Nephron progenitor cell (in vitro differentiated cells): ENCODE measurements at places on chromosomes 1 and 21.

DNA sequence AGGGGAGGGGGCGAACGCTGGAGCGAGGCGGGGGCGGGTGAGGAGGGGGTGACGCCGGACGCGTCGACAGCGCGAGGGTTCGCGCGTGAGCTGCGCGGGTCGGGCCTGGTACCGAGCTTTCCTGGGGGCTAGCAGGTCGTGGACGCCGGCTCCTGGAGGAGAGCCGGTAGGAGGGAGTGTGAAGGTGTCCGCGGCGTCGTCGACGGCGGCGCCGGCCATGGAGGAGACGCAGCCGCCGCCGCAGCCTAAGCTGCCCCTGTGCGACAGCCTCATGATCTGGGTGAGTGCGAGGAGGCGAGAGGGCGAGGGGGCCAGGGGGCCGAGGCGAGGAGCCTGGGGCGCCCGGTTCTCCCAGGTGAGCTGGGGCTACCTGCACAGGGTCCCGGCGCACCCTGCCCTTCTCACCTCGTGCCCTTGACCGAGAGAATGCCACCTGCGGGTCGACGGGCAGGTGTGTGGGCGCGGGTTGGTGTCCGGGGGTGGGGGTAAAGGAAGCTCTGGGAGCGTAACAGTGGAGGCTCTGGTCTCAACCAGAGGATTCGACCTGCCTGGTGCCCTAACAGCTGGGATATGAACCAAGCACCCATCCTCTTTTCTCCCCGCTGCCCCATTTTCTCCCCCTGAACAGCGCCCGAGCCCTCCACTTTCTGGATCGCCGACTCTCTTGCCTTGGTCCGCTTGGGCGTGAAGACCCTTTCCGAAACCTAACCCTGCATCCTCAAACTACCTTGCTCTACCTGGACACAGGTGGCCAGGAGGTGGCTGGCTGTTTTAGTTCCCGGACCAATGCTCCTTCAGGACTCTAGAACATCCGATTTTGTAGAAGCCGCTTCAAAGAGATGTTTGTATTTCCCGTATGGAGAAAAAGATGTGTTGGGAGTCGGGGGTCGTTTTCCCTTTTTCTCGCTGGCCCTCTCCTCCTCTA, at the start of gene HOOK1:
Gene HOOK1 (plus strand): TSS at position 49 of the 925 bp plus-strand sequence. CDS start 169 bp downstream, at position 218.
- H3K4me1 ChIP-seq = no peaks in the 10 kb centered on the region
- DNase-seq = no peak
- peaks cover 17% of the 10 kb centered on the region for H3K27me3 ChIP-seq
- H3K27ac ChIP-seq = no peak within 1 kb of the TSS
- peak within 1 kb of the TSS; percentile 71 for H3K4me3 ChIP-seq

DNA sequence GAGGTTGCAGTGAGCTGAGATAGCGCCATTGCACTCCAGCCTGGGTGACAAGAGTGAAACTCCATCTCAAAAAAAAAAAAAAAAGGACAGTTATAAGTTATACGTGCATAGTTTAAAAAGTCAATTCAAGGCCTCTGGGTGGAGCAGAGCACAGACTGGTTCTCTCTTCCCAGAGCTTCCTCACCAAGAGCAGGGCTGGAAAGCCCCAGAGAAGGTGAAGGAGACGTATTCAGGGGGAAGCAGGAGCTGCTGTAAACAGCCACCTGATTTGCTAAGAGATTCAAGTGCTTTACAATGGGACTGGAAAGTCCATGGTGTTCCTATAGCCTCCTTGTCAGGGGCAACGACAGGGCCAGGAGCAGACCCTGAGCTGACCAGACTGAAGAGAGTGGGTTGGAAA, 85.0 kb upstream of the LYST start:
- peaks cover 5% of the 10 kb centered on the region for H3K27me3 ChIP-seq
- no peak overlapping the region for H3K27ac ChIP-seq
- peaks cover 13% of the 10 kb centered on the region for H3K4me1 ChIP-seq
- no peaks in the 10 kb centered on the region for H3K36me3 ChIP-seq
- no peak for DNase-seq
- no peak overlapping the region for H3K4me3 ChIP-seq

DNA sequence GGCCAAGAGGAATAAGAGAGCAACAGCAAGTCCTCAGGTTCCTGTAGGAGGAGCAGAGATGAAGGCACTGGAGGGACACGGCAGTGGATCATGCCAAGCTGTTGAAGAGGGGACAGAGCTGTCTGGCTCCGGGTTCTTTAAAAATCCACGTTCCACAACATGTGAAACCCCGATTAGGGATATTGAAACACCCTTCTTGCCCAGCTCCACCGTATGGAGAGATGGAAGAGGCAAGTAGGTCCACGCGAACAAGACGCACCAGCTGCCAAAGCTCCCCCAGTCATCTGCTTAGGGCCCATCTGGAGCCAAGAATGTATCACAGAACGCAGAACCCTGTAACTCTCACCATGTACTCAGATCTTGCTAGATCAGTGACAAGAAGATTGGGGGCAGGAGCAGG, 3.9 kb downstream of the C1orf198 start:
- H3K27ac ChIP-seq = no peak overlapping the region
- H3K4me1 ChIP-seq = peaks cover 58% of the 10 kb centered on the region
- H3K27me3 ChIP-seq = peaks cover 15% of the 10 kb centered on the region
- H3K4me3 ChIP-seq = no peak overlapping the region
- peaks cover 41% of the 10 kb centered on the region for H3K36me3 ChIP-seq

DNA sequence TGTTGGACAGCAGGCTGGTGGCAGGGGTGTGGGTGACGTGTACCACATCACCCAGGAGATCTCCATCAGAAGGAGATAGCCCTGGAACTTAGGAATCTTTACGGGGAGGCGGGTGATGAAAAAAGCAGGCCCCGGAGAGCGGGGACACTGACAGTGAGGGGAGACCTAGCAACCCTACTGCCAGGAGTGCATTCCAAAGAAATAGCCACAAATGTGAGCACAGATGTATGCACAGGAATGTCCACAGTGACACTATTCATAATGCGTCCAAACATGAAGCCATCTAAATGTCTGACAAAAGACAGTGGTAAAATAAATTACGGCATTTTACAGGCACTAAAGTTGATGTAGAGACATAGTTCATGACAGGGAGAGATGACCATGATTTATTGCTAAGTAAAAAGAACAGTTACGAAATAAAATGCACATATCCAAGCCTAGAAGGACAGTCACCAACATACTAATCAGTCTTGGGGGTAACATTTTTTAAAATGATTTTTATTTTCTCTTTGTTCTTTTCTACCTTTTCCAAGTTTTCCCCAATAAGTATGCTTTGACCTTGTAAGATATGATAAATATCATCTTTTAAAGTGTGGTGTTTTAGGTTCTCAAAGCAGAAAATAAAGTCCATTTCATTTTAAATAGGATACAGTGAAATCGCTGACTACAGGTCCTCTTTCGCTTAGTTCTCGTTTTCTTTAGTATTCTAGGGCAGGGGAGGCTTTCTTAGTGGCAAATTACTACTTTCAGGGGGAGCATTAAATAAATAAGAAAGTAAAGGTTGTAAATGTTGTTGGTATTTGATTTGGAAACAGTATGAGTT, 21.3 kb downstream of the CD247 start:
- DNase-seq = no peak
- H3K36me3 ChIP-seq = no peaks in the 10 kb centered on the region
- no peak overlapping the region for H3K4me3 ChIP-seq

GRCh38 chr21:34187935-34188334, 114.6 kb downstream of the MRPS6 start:
- no peak overlapping the region for H3K27ac ChIP-seq
- DNase-seq = no peak
- H3K4me1 ChIP-seq = peaks cover 13% of the 10 kb centered on the region
- H3K27me3 ChIP-seq = peaks cover 6% of the 10 kb centered on the region

- H3K4me1 ChIP-seq = peaks cover 46% of the 10 kb centered on the region
- no peak for DNase-seq
- H3K27ac ChIP-seq = no peak overlapping the region
- peaks cover 2% of the 10 kb centered on the region for H3K27me3 ChIP-seq
These were observed 42.1 kb downstream of the UBE2U start for GRCh38 chr1:64245495-64245894.

- H3K36me3 ChIP-seq = no peaks in the 10 kb centered on the region
- H3K27me3 ChIP-seq = peaks cover 3% of the 10 kb centered on the region
- no peak for DNase-seq
- H3K27ac ChIP-seq = no peak overlapping the region
These were observed 33.3 kb downstream of the ADCY10 start for GRCh38 chr1:167880580-167881021.

DNA sequence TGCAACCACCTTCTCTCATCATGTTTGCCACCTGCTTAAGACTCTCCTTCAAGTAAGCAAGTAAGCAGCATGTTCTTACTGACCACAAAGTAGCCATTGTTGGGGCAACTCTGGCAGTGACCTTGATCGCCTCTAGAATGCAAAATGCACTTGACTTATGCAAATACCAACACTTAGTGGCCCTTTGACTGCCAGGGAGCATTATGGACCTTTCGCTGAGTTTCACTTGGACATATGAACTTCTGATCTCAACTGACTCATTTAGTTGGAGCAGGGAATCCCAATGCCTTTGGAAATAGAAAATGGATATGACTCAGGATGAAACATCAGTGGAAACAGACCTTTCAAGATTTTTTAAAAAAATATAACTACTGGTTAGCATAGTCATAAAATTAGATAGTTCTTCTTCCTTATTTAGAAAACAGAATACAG, 6.1 kb upstream of the PLA2G5 start:
- H3K36me3 ChIP-seq = no peaks in the 10 kb centered on the region
- peaks cover 14% of the 10 kb centered on the region for H3K27me3 ChIP-seq

- H3K27me3 ChIP-seq = no peaks in the 10 kb centered on the region
- peaks cover 16% of the 10 kb centered on the region for H3K4me1 ChIP-seq
- peak; percentile 3 for DNase-seq
These were observed 226.6 kb upstream of the ZRANB2 start for GRCh38 chr1:71307451-71307850.

DNA sequence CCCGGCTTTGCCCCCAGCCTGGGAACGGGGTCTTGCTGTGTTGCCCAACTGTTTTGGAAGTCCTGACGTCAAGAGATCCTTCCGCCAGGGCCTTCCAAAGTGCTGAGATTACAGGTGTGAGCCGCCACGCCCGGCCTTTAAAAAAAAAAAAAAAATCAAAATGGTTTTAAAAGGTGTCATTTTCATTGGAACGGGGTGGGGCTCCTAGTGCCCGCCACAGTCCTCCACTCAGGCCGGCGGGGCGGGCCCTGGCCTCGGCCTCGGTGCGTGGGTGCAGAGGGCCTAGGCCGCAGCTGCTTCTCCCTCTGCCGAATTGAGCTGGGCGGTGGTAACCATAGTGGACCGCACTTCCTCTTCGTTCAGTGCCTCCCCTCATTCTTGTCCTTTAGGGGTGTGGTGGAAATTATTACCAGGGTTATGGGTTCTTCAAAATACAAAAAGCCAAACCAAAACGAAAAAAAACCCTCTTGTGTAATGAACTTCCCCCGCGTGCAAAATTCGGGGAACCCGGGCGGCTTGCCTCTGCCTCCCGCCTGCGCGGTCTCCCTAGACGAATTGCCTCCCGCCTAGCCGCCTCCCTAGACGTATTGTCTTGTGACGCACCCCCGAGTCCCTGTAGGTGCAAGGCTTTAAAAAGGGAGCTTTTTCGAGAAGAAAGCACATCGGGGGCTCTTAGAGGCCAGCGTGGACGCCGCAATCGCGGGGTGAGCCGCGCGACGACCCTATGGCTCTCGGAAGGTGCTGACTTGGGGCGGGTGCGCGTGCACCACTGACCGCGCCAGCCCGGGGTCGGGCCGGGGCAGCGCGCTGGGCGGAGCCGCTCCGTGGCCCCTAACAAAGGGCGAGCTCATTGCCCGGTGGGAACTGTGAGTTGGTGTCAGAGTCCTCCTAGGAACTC, 10.5 kb upstream of the SPEN start:
- H3K4me3 ChIP-seq = peak overlapping the region; percentile 94
- peaks cover 20% of the 10 kb centered on the region for H3K4me1 ChIP-seq
- H3K27me3 ChIP-seq = peaks cover 8% of the 10 kb centered on the region
- H3K36me3 ChIP-seq = peaks cover 16% of the 10 kb centered on the region

DNA sequence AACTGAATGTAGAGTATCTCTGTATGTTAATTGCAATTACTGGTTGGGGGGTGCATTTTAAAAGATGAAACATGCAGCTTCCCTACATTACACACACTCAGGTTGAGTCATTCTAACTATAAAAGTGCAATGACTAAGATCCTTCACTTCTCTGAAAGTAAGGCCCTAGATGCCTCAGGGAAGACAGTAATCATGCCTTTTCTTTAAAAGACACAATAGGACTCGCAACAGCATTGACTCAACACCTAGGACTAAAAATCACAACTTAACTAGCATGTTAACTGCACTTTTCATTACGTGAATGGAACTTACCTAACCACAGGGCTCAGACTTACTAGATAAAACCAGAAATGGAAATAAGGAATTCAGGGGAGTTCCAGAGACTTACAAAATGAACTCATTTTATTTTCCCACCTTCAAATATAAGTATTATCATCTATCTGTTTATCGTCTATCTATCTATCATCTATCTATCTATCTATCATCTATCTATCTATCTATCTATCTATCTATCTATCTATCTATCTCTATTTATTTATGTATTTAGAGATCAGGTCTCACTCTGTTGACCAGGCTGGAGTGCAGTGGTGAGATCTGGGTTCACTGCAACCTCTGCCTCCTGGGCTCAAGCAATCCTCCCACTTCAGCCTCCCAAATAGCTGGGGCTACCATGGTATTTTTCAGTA, 47.8 kb downstream of the CHML start:
- peaks cover 14% of the 10 kb centered on the region for H3K36me3 ChIP-seq
- H3K4me3 ChIP-seq = no peak overlapping the region
- no peaks in the 10 kb centered on the region for H3K27me3 ChIP-seq
- peaks cover 7% of the 10 kb centered on the region for H3K4me1 ChIP-seq

GRCh38 chr1:16064536-16065268, 8.7 kb downstream of the FAM131C start:
- peaks cover 19% of the 10 kb centered on the region for H3K27me3 ChIP-seq
- no peak for DNase-seq
- H3K4me3 ChIP-seq = no peak overlapping the region
- peak overlapping the region; percentile 16 for H3K27ac ChIP-seq
- no peaks in the 10 kb centered on the region for H3K36me3 ChIP-seq
- peaks cover 44% of the 10 kb centered on the region for H3K4me1 ChIP-seq

DNA sequence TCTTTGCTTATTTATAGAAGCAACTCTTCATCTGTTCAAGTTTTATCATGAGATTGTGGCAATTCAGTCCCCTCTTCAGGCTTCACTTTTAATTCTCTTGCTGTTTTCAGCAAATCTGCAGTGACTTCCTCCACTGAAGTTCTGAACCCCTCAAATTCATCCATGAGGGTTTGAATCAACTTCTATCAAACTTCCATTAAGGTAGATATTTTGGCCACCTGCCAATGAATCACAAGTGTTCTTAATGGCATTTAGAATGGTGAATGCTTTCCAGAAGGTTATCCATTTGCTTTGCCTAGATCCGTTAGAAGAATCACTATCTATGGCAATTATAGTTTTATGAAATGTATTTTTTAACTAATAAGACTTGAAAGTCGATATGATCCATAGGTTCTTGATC, 946.7 kb upstream of the B3GALT2 start:
- no peaks in the 10 kb centered on the region for H3K27me3 ChIP-seq
- H3K27ac ChIP-seq = no peak overlapping the region
- no peak for DNase-seq
- no peaks in the 10 kb centered on the region for H3K36me3 ChIP-seq

DNA sequence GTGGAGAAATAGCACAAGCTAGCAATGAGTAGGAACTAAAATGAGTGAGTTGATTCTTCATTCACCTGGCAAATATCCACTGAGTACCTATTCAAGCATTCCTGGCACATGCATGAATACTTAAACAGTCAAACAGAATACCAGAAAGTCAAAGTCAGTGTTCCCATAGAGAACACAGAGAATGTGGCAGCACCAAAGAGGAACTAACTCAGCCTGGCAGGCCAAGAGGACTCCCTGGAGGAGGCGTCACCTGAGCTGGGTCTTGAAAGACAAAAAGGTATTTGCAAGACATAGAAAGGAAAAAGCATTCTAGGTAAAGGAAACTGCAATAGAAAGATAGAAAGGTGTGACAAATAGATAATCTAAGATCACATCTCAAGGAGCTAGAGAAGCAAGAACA, 49.7 kb downstream of the DMRTA2 start:
- no peak for DNase-seq
- no peak overlapping the region for H3K4me3 ChIP-seq
- peaks cover 37% of the 10 kb centered on the region for H3K27me3 ChIP-seq
- no peaks in the 10 kb centered on the region for H3K36me3 ChIP-seq
- no peaks in the 10 kb centered on the region for H3K4me1 ChIP-seq
- H3K27ac ChIP-seq = no peak overlapping the region
